ENCODE measurements at places on chromosomes 11 and 22. TPM values are rescaled to one million over a fixed set of nuclear protein-coding genes. Genes with fewer than 3 reads are reported as not detected.

- no peaks in the 10 kb centered on the region for H3K36me3 ChIP-seq
- H3K4me1 ChIP-seq = no peaks in the 10 kb centered on the region
- H3K4me3 ChIP-seq = no peak overlapping the region
- H3K27ac ChIP-seq = no peak overlapping the region
- H3K27me3 ChIP-seq = no peaks in the 10 kb centered on the region
Measured at GRCh38 chr11:116400081-116400480, 372.7 kb downstream of the BUD13 start.

Gene OR10D3
- not detected for total RNA-seq

Gene TPH1
- 0.35 TPM for total RNA-seq

Gene CST6
- total RNA-seq = not detected

Gene WBP2NL
- 1.5 TPM for total RNA-seq

Gene SLC36A4
- 10.8 TPM for total RNA-seq

Gene RTN4R
- 3.1 TPM for total RNA-seq

Gene MRGPRE
- not detected for total RNA-seq

Gene THY1
- total RNA-seq = 0.15 TPM

Data from activated CD4-positive, alpha-beta T cell treated with anti-CD3 and anti-CD28 coated beads, Interleukin-2, amount 10 ng/mL, durations not matched to agents 7 days and 5 days (primary cell).